MM.1S (cell line): ENCODE measurements at places on chromosomes 12 and 14.

- no peak overlapping the region for H3K4me3 ChIP-seq
- H3K27me3 ChIP-seq = no peaks in the 10 kb centered on the region
- H3K27ac ChIP-seq = no peak overlapping the region
- DNase-seq = peak; percentile 35
- no peaks in the 10 kb centered on the region for H3K4me1 ChIP-seq
These were observed 14.0 kb downstream of the CRY1 start for GRCh38 chr12:107079172-107080011.

DNA sequence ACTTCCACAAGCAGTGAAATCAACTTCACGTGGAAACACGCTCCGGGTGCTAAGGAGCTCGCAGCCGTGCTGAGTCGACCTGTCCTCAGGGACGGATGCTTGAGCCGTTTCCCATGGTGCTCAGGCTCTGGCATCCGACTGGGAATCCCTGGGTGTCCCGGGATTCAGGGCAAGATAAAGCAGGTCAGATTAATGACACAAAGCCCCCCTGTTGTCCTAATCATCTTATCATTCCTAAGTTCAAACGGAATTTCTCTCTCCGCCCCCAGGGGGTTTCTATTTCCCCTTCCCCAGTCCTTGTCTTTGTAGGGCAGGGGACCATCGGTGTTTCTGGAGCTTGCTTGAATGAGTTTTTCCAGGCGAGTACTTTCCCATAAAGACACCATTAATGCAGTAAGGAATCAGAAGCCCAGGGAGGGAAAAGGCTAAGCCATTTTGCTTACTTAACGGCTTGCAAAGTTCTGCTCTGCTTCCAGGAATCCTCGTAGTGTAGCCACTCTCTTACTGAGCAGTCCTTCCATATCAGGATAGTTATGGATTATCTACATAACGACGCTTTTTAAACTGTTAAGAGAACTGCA lies 116.5 kb downstream of the TMEM132C start:
- no peaks in the 10 kb centered on the region for H3K4me1 ChIP-seq
- no peaks in the 10 kb centered on the region for H3K36me3 ChIP-seq
- no peaks in the 10 kb centered on the region for H3K27me3 ChIP-seq
- H3K4me3 ChIP-seq = no peak overlapping the region
- no peak for DNase-seq

- no peak for DNase-seq
- no peaks in the 10 kb centered on the region for H3K4me1 ChIP-seq
- no peak overlapping the region for H3K4me3 ChIP-seq
- no peaks in the 10 kb centered on the region for H3K27me3 ChIP-seq
- H3K27ac ChIP-seq = no peak overlapping the region
These were observed 17.8 kb upstream of the HIF1A start for GRCh38 chr14:61677479-61677878.

GRCh38 chr12:121241156-121241970 lies 31.4 kb downstream of the P2RX4 start:
- no peak overlapping the region for H3K4me3 ChIP-seq
- H3K4me1 ChIP-seq = no peaks in the 10 kb centered on the region
- no peak for DNase-seq
- H3K36me3 ChIP-seq = no peaks in the 10 kb centered on the region

GRCh38 chr14:24167469-24168114 lies 4.3 kb upstream of the REC8 start:
- no peaks in the 10 kb centered on the region for H3K36me3 ChIP-seq
- DNase-seq = no peak
- no peaks in the 10 kb centered on the region for H3K27me3 ChIP-seq
- no peak overlapping the region for H3K27ac ChIP-seq

DNA sequence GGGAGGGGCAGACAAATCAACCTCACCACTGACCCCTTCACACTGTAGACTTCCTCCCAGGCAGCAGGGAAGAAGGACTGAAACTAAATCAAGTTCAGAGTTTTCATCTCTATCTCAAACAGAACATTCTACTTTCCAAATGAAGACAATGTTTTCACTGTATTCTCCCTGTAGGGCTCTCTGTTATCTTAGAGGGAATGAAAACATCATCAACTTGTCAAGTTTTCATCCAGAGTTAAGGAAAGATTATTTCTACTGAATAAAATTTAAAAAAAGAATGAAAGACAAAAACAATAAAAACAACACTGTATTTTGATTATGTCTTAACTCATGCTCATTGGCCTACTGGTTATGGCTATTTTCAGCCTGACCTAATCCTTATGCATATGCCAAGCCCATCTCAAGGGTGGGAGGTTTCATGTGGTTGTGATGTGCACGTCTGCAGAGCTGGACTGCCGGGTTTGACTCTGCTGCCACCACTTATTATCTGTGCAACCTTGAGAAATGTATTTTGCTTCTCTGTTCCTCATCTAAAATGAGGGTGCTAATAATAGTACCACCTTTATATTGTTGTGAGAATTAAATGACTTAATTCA lies 152.0 kb upstream of the AVPR1A start:
- H3K27me3 ChIP-seq = no peaks in the 10 kb centered on the region
- H3K4me1 ChIP-seq = no peaks in the 10 kb centered on the region
- DNase-seq = no peak
- H3K27ac ChIP-seq = no peak overlapping the region

DNA sequence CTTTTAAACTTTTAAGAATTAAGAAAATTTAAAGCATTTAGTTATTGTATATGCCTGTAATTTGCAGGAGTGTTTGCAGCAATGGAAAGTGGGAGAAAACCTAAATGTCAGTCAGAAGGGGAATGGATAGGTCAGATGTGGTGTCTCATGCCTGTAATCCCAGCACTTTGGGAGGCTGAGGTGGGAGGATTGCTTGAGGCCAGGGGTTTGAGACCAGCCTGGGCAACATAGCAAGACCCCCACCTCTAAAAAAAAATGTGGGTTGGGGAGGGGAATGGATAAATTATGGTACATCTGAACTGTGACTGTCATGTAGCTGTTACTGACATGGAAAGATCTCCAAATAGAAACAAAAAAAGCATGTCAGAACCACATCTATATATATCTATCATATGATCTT lies 2.1 kb downstream of the MRPL42 start:
- H3K4me3 ChIP-seq = no peak overlapping the region
- 0 out of 2 replicates have a peak, but pooled peaks cover 5% of the 10 kb centered on the region for H3K4me1 ChIP-seq
- no peaks in the 10 kb centered on the region for H3K36me3 ChIP-seq

DNA sequence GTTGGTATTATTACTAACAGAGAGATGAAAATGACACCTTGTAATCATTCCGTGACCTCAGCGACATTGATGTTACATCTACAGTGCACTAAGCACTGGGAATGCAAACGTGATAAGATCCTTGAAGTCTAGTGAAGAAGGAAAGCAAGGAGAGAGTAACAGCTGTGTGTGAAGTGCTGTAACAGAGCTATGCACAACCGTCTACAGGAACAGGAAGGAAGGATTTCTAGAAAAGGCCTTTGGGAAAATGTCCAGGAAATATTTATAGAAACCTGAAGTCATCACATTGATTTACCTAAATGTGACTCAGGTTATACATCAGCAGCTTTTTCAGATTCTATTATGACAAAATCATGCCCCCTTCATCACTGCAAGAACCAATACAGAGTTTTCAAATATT lies 304.2 kb upstream of the AMIGO2 start:
- DNase-seq = no peak
- no peaks in the 10 kb centered on the region for H3K27me3 ChIP-seq
- H3K4me3 ChIP-seq = no peak overlapping the region

DNA sequence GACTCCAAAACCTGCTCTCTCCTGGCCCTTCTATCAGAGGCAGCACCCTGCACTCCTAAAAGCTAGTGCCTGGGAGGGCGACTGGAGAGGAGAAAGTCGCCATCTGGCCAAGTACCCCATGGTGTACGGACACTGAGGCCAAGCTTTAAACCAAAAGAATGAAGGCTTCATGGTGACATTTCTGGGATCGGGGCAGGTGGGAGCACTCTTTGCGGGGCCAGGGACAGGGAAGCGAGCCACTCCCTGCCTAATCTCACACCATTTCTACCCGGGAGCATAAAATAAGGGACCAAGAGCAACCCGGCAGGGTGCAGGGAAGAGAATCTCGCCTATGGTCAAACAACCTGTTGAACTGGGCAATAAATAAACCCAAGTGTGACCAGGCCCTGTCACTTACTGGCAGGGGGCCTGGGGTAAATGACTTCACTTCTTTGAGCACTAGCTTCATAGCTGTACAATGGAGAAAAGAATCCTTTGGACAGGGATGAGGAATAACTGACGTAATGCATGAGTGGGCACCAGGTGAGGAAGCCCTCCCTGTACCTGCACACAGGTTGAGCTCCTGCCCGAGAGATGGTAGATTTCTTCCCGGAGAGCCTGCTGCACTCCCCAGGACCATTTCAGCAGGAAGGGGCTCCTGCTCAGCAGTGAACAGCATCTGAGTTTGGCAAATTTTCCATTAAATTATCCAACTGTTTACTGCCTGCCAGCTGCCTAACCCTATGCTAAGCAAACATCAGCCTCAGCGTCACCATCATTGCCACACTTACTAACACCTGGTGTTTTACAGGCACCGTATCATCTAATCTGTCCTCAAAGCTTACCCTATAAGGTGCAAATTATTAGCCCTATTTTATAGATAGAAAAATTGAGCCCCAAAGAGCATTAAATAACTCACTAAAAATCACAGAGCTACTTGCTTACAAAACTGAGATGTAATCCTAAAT lies 2.0 kb downstream of the SERPINA1 start:
- no peaks in the 10 kb centered on the region for H3K36me3 ChIP-seq
- no peaks in the 10 kb centered on the region for H3K27me3 ChIP-seq
- no peak for DNase-seq
- H3K27ac ChIP-seq = no peak overlapping the region
- no peaks in the 10 kb centered on the region for H3K4me1 ChIP-seq
- no peak overlapping the region for H3K4me3 ChIP-seq

- H3K4me1 ChIP-seq = no peaks in the 10 kb centered on the region
- H3K27me3 ChIP-seq = no peaks in the 10 kb centered on the region
- no peak for DNase-seq
- no peaks in the 10 kb centered on the region for H3K36me3 ChIP-seq
- no peak overlapping the region for H3K4me3 ChIP-seq
These were observed 38.2 kb upstream of the FAM222A start for GRCh38 chr12:109675411-109675810.

DNA sequence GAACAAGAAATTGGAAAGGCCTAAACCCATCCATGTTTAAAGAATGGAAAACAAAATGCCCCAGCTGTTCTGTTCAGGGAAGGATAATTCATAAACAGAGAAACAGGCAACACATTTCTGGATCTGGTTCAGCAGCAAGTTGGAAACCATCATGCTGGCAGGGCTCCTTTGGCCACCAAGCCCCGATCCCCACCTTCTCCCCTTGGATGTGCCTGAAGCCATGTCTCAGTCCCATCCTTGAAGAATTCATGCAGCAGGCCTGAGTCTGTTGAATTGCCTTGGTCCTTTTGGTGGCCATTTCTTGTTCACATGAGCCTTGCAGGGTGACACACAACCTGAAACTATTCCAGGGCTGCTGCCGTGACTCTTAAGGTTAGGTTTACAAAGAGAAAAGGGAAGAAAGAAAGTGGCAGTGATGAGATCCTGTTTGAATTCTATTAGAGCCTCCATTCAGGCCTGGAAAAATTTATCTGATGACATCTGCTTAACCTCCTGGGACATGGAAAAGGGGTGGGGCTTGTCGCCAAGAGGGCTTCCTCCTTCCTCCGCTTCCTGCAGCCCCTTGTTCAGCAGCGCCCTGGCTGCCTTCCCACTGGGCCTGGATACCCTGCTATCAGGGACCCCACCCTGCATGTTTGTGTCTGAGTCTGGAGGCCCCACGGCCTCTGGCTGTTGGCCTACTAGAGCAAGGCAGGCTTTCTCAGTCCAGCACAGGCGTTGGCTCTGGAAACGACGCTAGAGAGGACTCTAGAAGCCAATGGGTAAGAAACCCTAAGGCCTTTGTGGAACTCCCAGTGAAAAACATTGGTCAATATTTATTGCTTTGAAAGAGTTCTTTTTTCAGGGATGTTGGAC lies 341.9 kb downstream of the C12orf75 start:
- no peak overlapping the region for H3K27ac ChIP-seq
- H3K36me3 ChIP-seq = no peaks in the 10 kb centered on the region
- H3K4me1 ChIP-seq = no peaks in the 10 kb centered on the region
- DNase-seq = no peak
- H3K27me3 ChIP-seq = no peaks in the 10 kb centered on the region

DNA sequence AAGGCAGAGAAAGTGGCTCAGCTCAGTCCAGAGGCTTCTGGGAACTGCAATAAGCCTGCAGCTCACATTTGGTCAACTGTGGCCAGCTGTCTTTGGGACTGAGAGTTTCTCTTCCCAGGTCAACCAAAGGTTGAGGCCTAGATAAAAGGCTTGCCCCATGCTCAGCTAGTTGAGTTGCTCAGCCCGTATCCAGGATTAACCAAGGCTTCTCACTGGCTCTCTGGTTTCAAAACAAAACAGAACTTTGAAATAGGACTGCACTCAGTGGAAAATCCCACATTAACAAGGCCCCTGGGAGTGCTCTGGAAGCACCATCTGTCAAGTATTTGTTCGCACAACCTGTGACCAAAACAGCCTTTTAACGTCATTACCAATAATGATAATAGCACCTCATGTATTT lies 40.3 kb upstream of the NUAK1 start:
- DNase-seq = no peak
- no peak overlapping the region for H3K27ac ChIP-seq
- H3K4me3 ChIP-seq = no peak overlapping the region
- H3K27me3 ChIP-seq = no peaks in the 10 kb centered on the region

DNA sequence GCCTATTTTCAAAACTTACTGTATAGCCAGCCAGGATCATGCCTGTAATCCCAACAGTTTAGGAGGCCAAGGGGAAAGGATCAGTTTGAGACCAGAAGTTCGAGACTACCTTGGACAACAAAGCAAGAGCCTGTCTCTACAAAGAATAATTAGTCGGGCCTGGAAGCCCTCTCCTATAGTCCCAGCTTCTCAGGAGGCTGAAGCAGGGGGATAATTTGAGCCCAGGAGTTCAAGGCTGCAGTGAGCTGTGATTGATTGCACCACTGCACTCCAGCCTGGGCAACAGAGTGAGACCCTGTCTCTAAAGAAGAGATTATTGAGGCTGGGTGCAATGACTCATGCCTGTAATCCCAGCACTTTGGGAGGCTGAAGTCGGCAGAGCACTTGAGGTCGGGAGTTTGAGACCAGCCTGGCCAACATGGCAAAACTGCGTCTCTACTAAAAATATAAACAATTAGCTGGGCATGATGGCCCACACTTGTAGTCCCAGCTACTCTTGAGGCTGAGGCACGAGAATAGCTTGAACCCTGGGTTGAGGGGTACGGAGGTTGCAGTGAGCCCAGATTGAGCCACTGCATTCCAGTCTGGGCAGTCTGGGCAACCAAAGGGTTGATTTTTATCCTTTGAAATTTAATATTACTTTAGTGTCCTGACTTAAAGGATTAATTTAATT lies 14.1 kb downstream of the EID3 start:
- H3K27me3 ChIP-seq = no peaks in the 10 kb centered on the region
- H3K36me3 ChIP-seq = peaks cover 30% of the 10 kb centered on the region; the same call in 1 of the 2 replicates
- H3K27ac ChIP-seq = no peak overlapping the region
- no peaks in the 10 kb centered on the region for H3K4me1 ChIP-seq
- DNase-seq = no peak

GRCh38 chr14:37124614-37125013 lies 47.8 kb downstream of the SLC25A21 start:
- H3K27me3 ChIP-seq = no peaks in the 10 kb centered on the region
- H3K27ac ChIP-seq = no peak overlapping the region
- H3K36me3 ChIP-seq = no peaks in the 10 kb centered on the region
- no peaks in the 10 kb centered on the region for H3K4me1 ChIP-seq
- no peak overlapping the region for H3K4me3 ChIP-seq
